Transverse colon (tissue), 4 donors: ENCODE measurements at places on chromosomes 7 and 10.

- no peak for DNase-seq
Measured at GRCh38 chr7:3408814-3409595, 108.0 kb downstream of the SDK1 start.

DNA sequence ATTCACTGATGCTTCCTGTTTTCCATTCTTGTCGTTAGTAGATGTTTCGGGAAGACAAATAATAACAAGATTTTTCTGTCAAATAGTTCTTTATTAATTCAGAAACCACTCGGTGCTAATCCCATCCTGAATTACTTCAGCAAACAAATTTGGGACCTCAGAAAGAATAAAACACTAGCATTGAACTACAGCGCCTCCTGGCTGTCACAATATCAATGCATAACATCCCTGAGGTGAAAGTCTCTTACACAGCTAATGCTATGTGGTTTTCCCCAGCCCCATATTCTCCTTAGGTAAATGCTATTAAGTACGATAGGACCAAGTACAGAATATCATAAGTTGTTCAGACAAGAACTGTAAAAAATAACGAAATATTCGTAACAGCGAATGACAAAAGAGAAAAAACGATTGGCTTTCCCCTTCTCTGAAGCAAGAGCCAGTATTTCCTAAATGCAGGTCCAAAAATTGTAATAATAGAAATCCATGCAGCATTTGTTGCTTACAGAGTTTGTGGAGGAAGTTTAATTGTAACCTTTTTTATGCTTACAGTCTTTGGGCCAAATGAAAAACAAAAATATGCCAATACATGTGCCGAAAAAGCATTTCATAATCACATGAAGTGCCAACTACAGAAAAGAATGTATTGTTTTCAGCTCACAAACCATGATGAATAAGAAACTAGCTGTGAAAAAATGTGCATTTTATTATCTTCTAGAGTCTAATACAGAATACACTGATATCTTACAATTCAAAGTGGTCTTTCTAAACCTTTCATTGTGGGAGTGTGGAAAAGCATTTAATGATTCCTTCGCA is 47.3 kb downstream of the MYPN start:
- peak; percentile 72 for DNase-seq

- DNase-seq: no peak
Measured at GRCh38 chr7:39702133-39702532, 78.8 kb downstream of the RALA start.

- no peak for DNase-seq
Measured at GRCh38 chr7:126449611-126450268, 803.0 kb downstream of the GRM8 start.

DNA sequence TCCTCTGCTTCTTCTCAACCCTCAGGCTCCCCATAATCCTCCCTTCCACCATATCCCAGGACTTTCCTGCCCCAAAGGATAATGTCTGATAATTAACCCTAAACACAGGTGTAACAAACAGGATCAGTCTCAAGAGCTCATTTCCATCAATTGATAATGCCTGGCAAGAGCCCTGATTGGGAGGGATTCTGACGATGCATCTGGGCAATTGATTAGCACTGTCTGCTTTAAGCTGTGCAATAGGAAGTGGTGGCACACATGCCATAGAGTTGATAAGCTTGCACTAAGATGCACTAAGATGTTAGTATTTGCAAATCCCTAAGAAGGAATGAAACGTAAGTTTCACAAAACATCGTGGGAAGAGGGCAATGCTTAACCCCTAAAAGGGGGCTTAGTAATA is 27.4 kb upstream of the EGR2 start:
- no peak for DNase-seq

- DNase-seq: no peak
Measured at GRCh38 chr10:96666741-96667140, 53.6 kb downstream of the PIK3AP1 start.

- no peak for DNase-seq
Measured at GRCh38 chr10:3281941-3282673, 109.5 kb upstream of the PITRM1 start.

GRCh38 chr7:80536426-80536825 is 24.6 kb upstream of the GNAT3 start:
- DNase-seq: no peak

DNA sequence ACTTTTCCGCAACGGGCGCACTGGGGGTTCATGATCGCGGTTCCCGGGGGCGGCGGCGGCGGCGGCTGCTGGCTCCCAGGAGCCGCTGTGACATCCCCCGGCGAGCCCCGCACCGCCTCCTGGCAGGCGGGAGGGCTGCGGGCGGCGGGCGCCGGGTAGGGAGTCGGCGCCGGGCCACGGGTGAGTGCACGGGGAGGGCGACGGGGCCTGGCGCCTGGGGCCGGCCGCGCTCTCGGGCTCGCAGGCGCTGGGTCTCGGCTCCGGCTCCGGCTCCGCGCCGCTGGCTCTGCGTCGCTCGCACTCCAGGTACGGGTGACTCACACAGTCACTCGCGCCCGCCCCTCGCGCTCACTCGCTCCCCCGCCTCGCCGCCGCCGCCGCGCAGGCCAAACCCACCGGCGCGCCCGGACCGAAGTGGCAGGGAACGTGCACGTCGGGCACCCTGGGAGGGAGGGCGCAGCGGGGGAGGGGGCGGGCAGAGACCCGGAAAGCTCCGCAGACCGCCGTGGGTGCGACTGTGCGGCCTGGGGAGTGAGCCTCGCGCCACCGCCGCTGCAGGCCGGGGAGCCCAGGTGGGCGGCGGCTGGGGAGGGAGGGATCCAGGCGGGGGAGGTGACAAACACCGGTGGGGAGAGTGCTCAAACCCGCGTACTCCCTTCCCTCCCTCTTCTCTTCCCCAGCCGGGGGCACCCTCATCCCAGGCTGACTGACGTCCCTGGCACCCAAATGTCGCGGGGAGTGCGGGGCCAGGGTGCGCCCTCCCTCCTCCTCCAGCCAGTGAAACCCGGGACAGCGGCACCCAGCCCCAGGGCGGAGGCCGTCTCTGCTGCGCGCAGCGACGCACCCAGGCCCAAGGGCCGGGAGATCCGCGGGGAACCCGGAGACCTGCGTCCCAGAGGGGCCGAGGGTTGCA is 276.9 kb upstream of the NEBL start:
- DNase-seq: peak; percentile 66

- no peak for DNase-seq
Measured at GRCh38 chr7:25963733-25964132, 188.3 kb upstream of the NFE2L3 start.

GRCh38 chr7:47465191-47465590 is 116.7 kb downstream of the TNS3 start:
- DNase-seq: no peak

DNA sequence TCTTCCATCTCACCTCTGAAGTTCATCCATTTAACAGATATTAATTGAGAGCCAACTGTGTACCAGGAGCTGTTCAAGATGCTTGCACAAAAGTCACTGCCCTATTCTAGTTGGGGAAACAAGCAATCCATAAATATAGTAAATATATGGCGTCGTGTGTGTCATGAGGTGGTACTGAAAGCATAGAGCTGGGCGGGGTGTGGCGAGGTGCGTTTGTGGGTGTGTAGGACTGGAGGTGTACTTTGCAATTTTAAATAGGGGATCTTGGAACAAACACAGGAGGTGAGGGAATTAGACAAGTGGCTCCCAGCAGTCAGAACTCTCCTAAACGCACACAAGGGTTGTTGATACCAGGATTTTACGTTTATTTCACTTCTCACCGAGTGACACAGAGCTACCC is 490 bp upstream of the ZNF239 start:
- no peak for DNase-seq

GRCh38 chr10:131847241-131847783 is 53.5 kb upstream of the PPP2R2D start:
- DNase-seq: no peak

DNA sequence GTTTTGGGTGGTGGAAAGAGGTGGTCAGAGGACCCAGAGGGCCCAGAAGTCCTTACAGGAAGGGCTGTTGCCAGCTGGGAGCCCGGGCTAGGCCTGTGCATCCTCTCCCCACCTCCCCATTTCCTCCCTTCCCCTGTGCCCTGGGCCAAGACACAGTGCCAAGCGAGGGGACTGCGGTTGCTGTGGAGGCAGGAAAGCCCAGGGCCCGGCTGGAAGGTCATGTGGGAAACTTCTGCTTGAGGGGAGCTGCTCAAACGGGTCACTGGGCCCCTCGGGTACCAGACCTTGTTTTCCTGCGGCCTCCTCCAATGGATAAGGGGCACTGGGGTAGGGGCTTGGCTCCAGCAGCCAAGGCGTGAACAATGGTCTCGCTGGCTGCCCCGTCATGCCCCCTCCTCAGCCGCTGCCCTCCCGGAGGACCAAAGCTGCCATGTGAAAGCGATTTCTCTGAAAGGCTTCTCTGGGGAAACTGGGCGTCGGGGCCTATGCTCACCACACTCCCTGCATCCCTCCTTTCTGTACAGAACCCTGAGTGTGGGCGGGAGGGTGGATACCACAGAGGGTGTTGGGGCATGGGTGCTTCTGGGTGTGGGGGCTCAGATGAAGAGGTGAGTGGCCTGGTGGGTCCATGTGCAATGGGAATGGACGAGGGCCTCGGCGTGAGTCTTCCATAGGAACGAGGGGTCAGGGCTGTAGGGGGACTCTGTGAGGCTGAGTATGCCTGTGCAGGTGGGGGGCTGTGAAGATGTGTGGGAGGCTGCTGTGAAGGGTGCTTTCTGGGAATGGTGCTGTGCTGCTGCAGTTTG is 135.3 kb downstream of the PTPN20 start:
- DNase-seq: no peak

- DNase-seq: no peak
Measured at GRCh38 chr7:69567800-69568199, 30.5 kb upstream of the AUTS2 start.

DNA sequence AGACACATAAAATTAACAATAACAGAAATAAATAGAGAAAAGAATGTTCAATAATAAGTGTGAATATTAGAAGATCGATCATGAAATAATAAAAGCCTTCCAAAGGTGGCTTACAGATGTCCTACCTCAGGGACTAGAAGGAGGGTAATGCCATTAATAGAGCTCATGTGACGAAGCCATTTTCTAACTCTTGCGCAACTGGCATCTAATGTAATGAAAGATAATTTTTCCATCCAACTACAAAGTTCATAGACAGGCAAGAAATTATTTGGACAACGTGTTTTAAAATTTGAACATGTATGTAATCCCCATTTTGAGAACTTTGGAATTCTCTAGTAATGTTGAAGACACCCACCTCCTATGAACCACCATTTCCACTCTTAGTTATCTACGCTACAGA is 1394.3 kb upstream of the LRRTM3 start:
- no peak for DNase-seq

GRCh38 chr7:115099906-115100305 is 178.0 kb downstream of the MDFIC start:
- DNase-seq: no peak

GRCh38 chr10:949446-949845 is 17.9 kb upstream of the LARP4B start:
- no peak for DNase-seq

GRCh38 chr7:148878317-148878716 is 5.8 kb downstream of the EZH2 start:
- DNase-seq: no peak

DNA sequence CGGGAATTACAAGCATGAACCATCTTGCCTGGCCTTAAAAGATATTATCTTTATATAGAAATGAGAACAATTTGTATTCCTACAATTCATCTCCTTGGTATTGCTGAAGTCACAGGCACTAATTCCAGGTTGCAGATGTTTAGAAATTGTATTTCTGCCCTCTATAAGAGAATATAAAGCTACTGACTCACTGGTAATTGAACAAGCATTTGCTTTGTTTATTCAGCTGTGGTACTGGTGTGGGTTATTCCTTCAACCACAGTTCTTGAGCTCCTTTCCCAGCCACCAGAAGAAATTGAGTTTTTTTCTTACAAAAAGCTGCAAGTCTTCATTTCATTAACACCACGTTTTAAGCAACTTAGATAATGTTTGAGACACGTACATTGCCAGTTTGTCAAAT is 29.0 kb upstream of the MPP7 start:
- DNase-seq: no peak

DNA sequence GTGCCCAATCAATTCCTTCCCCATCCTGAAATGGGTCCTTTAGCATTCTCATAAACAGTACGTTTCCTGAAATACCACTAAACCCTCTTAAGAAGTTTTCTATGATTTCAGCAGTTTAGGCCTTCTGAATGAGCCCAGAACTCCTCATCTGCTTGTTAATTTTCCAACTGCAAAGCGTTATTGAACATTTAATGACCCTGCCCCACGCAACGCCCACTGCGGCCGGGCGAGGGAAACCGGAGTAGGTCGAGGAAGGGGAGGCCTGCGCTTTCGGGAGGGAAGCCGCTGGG is 608 bp upstream of the UBN2 start:
- DNase-seq: no peak

GRCh38 chr10:93565446-93565845 is 1.0 kb upstream of the FFAR4 start:
- DNase-seq: no peak

GRCh38 chr10:16646181-16647059 is 124.7 kb upstream of the C1QL3 start:
- DNase-seq: no peak

GRCh38 chr10:36559412-36560400 is 565.7 kb upstream of the ANKRD30A start:
- no peak for DNase-seq

GRCh38 chr7:136942401-136942800 is 73.9 kb downstream of the CHRM2 start:
- no peak for DNase-seq

- peak; percentile 28 for DNase-seq
Measured at GRCh38 chr7:47253650-47254080, 328.2 kb downstream of the TNS3 start.

GRCh38 chr10:4405828-4406227 is 420.2 kb upstream of the AKR1E2 start:
- DNase-seq: no peak

GRCh38 chr7:55533050-55533728 is 39.1 kb downstream of the VOPP1 start:
- DNase-seq: peak; percentile 72

DNA sequence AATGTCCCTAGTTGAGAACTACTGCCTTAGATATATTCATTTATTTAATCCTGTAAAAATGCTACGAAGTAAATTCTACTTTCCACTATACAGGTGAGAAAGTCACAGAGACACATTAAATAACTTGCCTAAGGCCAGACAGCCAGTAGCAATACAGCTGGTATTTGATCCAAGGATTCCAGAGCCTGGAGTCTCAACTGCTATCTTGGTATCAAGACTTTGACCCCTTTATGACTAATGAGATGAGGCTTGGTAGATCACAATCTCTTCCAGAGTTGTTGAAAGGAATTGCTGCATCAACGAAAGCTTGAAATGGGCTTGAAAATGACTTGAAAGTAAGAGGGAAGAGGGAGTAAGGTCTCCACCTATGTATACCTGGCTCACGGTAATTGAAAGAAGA is 83.3 kb downstream of the ORC5 start:
- no peak for DNase-seq

GRCh38 chr10:99535764-99536337 is 3.1 kb downstream of the NKX2-3 start:
- DNase-seq: no peak
